ENCODE measurements at places on chromosomes 7 and 10.

DNA sequence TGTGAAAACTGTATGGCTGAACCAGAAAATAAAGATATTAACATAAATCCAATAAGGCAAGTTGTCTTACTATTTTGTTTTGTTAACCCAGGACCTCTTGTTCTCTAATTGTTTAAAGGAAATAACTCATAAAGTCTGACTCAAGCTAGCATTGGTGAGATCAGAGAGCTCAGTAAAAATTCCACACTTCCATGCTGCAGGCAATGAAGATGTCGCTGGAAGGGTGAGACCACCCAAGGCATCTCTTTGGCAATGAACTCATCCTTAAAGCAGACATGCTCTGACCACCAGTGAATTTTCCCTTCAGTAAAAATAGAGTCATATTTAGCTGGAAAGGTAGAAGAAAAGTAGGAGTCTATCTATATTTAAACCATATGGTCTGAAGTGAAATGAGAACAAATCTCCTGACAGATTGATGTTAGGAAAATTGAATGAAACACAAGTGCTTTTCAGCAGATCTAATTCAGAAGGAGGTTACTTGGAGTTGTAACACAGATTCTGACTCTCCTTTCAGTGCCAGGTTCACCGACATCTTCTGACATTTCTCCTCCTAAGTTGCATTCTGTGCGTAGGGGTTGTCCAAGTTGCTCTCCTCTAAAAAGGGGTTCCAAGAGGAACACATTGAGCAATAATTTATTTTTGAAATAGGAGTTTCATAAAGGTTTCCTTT is 32.8 kb upstream of the VIPR2 start:
- no peak overlapping the region for H3K27ac ChIP-seq
- no peak for DNase-seq
- no peaks in the 10 kb centered on the region for H3K36me3 ChIP-seq
- no peaks in the 10 kb centered on the region for H3K27me3 ChIP-seq
- no peak overlapping the region for H3K4me3 ChIP-seq

- H3K27me3 ChIP-seq = no peaks in the 10 kb centered on the region
- H3K4me3 ChIP-seq = no peak overlapping the region
- no peak for DNase-seq
- H3K36me3 ChIP-seq = no peaks in the 10 kb centered on the region
- peaks cover 19% of the 10 kb centered on the region for H3K4me1 ChIP-seq
These were observed 66.4 kb downstream of the NHLRC2 start for GRCh38 chr10:113920875-113921274.

GRCh38 chr7:155763691-155764437 is 48.4 kb downstream of the SHH start:
- H3K27ac ChIP-seq = no peak overlapping the region
- H3K4me1 ChIP-seq = peaks cover 6% of the 10 kb centered on the region
- no peak overlapping the region for H3K4me3 ChIP-seq
- H3K36me3 ChIP-seq = peaks cover 42% of the 10 kb centered on the region

DNA sequence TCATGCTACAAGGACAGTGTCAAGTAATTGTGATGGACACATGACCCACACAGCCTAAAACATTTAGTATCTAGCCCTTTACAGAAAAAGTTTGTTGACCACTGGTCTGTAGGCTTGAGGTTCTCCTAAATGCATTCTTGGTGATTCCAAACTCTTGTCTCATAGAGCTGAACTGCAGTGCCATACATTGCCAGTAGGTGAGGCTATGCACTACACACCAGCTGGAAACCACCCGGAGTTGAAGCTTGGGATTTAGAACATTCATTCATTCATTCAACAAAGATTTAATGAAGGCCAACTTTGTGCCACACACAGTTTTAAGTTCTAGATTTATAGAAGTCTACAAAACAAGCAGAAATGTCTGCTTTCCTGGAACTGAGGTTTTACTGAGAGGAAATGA is 77.3 kb upstream of the TCF7L2 start:
- no peaks in the 10 kb centered on the region for H3K36me3 ChIP-seq
- no peak for DNase-seq

- H3K4me1 ChIP-seq = peaks cover 14% of the 10 kb centered on the region
- no peaks in the 10 kb centered on the region for H3K36me3 ChIP-seq
- no peak overlapping the region for H3K4me3 ChIP-seq
- no peaks in the 10 kb centered on the region for H3K27me3 ChIP-seq
- no peak for DNase-seq
These were observed 23.4 kb downstream of the FRMPD2 start for GRCh38 chr10:48251152-48251524.

DNA sequence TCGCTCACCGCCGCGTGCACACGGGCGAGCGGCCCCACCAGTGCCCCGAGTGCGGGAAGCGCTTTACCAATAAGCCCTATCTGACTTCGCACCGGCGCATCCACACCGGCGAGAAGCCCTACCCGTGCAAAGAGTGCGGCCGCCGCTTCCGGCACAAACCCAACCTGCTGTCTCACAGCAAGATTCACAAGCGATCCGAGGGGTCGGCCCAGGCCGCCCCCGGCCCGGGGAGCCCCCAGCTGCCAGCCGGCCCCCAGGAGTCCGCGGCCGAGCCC is 3.3 kb downstream of the REPIN1 start:
- no peak for DNase-seq
- no peak overlapping the region for H3K4me3 ChIP-seq

DNA sequence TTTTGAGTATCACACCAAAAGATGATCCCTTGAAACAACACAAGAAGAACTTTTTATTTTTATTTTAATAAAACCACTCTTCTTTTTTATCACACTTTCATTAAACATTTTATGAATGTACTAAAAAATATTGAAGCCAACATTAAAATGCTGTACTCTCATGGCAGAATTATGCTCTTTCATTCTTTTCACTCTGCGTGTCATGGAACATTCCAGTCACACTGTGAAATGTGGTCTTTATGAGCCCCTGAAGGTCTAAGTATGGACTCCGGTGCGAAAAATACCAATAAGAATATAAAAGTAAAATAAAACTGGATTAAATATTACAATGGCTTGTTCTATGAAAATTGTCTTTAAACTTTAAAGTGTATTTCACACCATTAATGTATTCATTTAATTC is 148.4 kb downstream of the TMEM26 start:
- H3K4me3 ChIP-seq = no peak overlapping the region
- no peaks in the 10 kb centered on the region for H3K27me3 ChIP-seq
- no peak for DNase-seq
- H3K4me1 ChIP-seq = no peaks in the 10 kb centered on the region
- no peak overlapping the region for H3K27ac ChIP-seq

DNA sequence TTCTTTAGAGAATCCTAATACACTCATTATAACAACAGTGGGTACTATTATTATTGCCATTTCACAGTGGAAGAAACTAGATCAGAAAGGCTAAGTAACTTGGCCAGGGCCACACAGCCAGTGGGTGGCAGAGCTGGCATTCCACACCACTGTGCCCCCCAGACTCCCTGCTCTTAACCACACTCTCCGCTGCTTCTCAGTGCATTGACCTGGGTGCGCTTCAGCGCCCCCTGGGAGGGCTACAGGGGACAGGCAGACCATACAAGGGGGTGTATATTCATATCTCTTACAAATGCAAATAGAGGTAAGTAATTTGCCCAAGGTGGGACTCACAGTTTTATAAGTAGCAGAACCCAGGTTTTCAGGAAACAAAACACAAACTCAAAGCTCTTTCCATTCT is 77.0 kb upstream of the NMT2 start:
- no peak overlapping the region for H3K27ac ChIP-seq
- H3K27me3 ChIP-seq = no peaks in the 10 kb centered on the region
- no peaks in the 10 kb centered on the region for H3K36me3 ChIP-seq
- no peak for DNase-seq
- no peaks in the 10 kb centered on the region for H3K4me1 ChIP-seq
- H3K4me3 ChIP-seq = no peak overlapping the region

DNA sequence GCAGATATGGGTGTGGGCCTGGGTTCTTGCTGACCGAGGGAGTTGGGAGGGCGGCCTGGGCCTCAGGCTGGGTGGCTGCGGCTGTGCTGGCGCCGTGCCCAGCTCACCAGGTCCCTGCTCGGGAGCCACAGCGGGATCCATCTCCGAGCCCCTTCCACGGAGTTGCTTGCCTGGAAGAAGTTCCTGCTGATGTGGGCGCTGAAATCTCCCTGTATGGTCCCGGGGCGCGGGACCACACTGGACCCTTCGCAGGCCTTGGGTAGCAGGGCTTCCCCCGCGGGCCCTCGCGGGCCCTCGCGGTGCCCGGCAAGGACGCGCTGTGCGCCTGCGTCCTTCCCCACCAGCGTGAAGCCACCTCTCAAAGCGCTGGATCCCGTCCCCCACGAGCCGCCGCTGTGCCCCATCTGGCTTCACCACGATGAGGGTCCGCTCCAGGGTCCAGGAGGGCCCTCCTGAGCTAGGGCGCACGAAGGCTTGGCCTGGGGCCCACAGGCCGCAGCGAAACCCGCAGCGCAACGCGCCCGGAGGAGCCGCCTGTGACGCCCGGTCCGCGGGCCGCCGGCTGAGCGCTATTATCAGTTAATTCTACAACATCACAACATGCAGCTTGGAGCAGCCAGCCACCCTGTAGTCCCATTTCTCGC is 31.5 kb downstream of the RAB19 start:
- H3K27ac ChIP-seq = no peak overlapping the region
- H3K4me1 ChIP-seq = no peaks in the 10 kb centered on the region
- no peaks in the 10 kb centered on the region for H3K27me3 ChIP-seq
- H3K4me3 ChIP-seq = peak overlapping the region; percentile 29
- no peak for DNase-seq

- no peak for DNase-seq
- no peak overlapping the region for H3K27ac ChIP-seq
- no peak overlapping the region for H3K4me3 ChIP-seq
- H3K4me1 ChIP-seq = no peaks in the 10 kb centered on the region
- no peaks in the 10 kb centered on the region for H3K27me3 ChIP-seq
These were observed 2.8 kb downstream of the TFEC start for GRCh38 chr7:116027786-116028185.

DNA sequence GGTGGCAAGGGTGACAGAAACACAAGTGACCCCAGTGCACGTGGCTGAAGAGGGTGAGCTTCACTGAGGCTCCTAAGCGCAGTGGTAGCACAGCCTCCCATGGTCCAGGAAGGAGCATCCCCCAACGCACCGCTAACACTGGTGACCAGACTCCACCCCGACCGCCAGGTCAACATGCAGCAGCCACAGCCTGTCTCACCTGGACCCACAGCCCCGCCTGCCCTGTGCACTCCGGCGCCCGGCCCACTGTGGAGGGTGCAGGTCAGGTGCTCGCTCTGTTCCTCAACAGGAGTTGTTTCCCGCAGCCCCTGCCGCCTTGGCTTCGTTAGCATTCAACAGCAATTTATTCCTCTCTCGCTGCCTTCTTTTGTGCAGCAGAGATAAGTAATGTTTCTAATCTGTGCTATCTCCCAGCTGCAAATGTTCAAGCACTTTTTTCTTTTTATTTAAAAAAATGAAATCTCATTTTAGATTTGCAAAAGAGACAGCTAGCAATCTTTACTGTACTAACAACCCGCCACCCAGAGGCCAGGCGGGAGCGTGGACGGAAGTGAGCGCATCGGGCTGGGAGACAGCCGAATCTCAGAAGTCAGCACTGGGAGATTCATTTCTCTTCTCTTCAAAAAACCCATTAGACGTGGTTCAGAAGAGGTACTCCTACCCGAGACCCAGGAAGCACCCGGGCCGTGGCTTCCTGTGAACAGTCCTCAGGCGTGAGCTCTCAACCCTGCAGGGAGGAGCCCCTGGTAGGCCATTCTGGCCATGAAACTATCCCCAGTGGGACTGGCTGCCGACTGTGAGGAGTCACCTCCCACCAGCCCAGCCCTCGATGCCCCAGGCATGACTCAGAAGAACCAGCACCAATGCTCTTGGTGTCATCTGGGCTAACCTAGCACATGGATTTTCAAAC is 133.4 kb downstream of the MAD1L1 start:
- no peak overlapping the region for H3K27ac ChIP-seq
- H3K36me3 ChIP-seq = no peaks in the 10 kb centered on the region
- peaks cover 11% of the 10 kb centered on the region for H3K4me1 ChIP-seq

- no peaks in the 10 kb centered on the region for H3K36me3 ChIP-seq
- H3K27me3 ChIP-seq = no peaks in the 10 kb centered on the region
- no peak for DNase-seq
- no peak overlapping the region for H3K27ac ChIP-seq
- no peaks in the 10 kb centered on the region for H3K4me1 ChIP-seq
These were observed 923.4 kb downstream of the REEP3 start for GRCh38 chr10:64444564-64444963.

- H3K4me3 ChIP-seq = no peak overlapping the region
- no peak for DNase-seq
- no peaks in the 10 kb centered on the region for H3K4me1 ChIP-seq
- H3K36me3 ChIP-seq = no peaks in the 10 kb centered on the region
- H3K27me3 ChIP-seq = no peaks in the 10 kb centered on the region
These were observed 47.4 kb upstream of the CC2D2B start for GRCh38 chr10:95860166-95860940.

GRCh38 chr7:67637023-67637358 is 640.4 kb downstream of the TYW1 start:
- H3K4me1 ChIP-seq = no peaks in the 10 kb centered on the region
- no peaks in the 10 kb centered on the region for H3K27me3 ChIP-seq
- no peak overlapping the region for H3K27ac ChIP-seq
- DNase-seq = no peak
- H3K4me3 ChIP-seq = no peak overlapping the region

- H3K36me3 ChIP-seq = peaks cover 2% of the 10 kb centered on the region
- H3K4me1 ChIP-seq = peaks cover 36% of the 10 kb centered on the region
- peak overlapping the region; percentile 73 for H3K4me3 ChIP-seq
- DNase-seq = peak; percentile 85
These were observed 170.2 kb downstream of the FAM107B start for GRCh38 chr10:14604181-14605142.

GRCh38 chr10:89476150-89476549 is 59.2 kb downstream of the SLC16A12 start:
- H3K4me3 ChIP-seq = no peak overlapping the region
- H3K27ac ChIP-seq = peak overlapping the region; percentile 56
- H3K4me1 ChIP-seq = peaks cover 34% of the 10 kb centered on the region
- H3K36me3 ChIP-seq = no peaks in the 10 kb centered on the region
- H3K27me3 ChIP-seq = no peaks in the 10 kb centered on the region
- no peak for DNase-seq

GRCh38 chr7:66265566-66265965 is 60.4 kb downstream of the TPST1 start:
- peaks cover 5% of the 10 kb centered on the region for H3K4me1 ChIP-seq
- no peaks in the 10 kb centered on the region for H3K36me3 ChIP-seq
- no peak overlapping the region for H3K27ac ChIP-seq
- H3K4me3 ChIP-seq = no peak overlapping the region
- DNase-seq = no peak

GRCh38 chr10:71555724-71556119 is 159.0 kb downstream of the CDH23 start:
- no peaks in the 10 kb centered on the region for H3K27me3 ChIP-seq
- no peaks in the 10 kb centered on the region for H3K36me3 ChIP-seq
- H3K4me1 ChIP-seq = no peaks in the 10 kb centered on the region
- no peak for DNase-seq

DNA sequence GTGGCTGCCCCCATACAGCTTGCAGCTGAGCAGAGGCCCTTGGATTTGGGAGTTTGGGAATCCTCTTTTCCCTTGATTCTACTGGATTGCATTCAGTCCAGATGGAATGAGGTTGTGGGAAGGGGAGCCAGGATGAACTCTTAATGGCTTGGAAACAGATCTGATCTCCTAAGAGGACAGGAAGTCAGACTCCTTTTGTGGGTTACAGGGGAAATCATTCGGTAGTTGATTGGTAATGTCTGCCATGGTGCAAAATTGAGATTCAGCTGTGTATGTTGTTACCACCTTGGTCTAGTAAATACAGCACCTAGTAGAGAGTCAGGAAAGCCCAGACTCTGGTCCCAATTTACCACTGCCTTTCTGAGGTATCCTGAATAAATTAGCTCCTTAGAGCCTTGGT is 144.2 kb upstream of the TNRC18 start:
- no peak overlapping the region for H3K27ac ChIP-seq
- no peaks in the 10 kb centered on the region for H3K36me3 ChIP-seq
- H3K27me3 ChIP-seq = no peaks in the 10 kb centered on the region
- no peak for DNase-seq
- H3K4me1 ChIP-seq = peaks cover 30% of the 10 kb centered on the region
